Cerebellar nuclear complex (tissue), 1 donor: ENCODE measurements at places on chromosomes 13 and 19.

- no peak for DNase-seq
These were observed 71.9 kb downstream of the TNFRSF19 start for GRCh38 chr13:23642110-23642509.

DNA sequence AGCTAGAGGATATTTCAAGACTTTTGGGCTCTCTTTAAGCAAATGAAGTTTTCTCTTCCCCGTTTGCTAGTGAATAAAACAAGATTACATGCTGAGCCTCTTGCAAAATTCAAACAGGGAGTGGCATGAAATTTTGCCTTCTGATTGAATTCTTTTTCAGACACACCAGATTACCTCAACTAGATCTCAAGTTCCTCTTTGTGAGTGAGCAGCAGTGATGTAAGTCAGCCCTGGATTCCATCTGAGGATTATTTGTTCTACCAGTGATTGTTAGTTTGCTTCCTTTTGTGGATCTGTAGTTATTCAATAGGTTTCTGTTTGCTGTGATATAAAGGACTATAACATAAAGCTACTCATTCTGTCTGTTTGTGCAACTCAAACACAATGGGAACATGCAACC is 407.7 kb downstream of the LMO7 start:
- DNase-seq, result no peak

GRCh38 chr13:30618930-30619279 is 1.2 kb downstream of the USPL1 start:
- DNase-seq, result no peak

DNA sequence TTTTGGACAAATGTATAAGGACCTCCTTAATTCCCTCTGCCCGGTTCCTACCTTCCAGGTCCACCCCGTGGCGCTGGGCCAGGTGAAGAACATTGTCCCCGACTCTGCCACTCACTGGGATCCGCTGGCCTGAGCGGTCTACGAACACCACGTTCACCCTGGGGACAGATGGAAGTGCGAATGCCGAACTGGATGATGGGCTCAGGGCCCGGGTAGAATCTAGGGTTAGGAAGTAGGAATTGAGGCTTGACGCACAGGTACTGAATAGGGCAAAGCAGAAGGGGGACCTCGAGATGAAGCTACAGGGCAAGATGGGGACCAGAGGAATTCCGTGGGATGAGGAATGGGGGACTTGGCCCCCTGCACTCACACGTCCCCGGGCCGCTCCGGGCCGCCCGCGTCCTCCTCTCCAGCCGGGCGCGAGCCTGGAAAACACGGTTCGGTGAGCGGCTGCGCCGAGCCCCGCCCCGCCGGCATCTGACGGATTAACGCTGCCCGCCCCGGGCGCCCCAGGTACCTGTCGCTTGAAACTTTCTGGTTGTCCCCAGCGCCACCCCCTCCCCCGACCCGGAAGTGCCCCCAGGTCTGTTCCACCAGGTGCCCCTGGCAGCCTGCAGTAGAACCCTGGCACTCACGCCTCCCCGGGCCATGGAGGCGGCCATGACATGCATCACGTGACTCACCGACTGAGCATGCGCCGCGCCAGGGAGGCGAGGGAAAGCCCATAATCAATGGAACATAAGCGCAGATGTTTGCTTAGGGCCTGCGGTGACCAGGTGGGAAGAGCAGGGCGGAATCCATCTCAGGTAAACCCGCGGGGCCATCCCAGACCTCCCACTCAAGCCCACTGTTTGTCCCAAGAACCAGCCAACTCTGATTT is at the start of gene FDX2:
Gene FDX2 (minus strand): TSS at position 681 of the 880 bp plus-strand sequence. CDS start 19 bp downstream, at position 662.
- DNase-seq, result no peak

DNA sequence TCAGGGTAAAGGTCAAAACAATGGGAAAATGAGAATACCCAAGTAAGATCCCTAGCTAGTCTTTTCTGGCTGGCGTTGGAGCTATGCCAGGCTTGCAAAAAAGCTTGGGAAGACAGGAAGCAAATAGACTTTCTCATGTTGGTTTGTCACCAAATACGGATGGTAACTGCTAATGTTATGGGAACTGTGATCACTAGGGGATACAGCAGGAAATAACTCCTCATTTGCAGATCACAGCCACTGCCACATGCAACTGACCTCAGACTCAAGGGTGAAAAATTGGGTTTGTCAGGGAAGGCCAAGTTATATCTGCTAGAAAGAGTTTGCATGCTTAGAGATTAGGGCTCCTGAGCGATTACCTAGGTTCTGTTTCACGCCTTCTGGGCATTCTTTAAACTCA is 162.9 kb downstream of the NHLRC3 start:
- DNase-seq, result no peak

DNA sequence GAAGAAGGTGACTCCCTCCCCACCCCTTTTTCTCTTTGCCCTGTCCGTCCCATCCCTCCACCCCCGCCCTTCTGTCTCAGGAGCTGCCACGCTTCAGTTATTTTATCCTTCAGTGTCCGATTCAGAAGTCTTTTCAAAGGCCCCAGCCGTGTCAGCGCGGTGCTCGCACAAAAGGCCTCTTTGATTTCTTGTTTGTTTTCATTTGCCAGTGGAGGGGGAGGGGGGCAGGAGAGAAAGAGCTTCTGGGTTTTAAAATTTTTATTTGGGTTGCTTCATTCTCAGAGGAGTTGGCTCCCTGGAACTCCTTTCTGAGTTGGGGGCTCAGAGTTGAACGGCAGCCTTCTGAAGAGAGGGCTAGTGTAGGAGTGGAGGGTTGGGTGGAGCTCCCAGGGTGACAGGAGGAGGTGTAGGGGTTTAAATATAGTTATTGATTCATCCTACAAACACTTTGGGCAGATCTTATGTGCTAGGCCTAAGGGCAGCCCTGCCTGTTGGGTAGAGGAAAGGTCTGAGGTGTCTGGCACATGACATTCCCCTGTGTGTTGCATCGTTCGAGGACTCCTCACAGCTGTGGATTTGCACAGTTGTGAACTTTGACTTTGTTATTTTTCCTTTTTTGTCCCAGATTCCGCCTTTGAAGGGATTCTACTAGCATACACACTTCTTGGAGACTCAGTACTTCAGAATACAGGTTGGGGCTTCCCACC is 36.8 kb downstream of the NFIX start:
- DNase-seq, result no peak

- DNase-seq, result no peak
These were observed 294.7 kb downstream of the MYO16 start for GRCh38 chr13:108924134-108924533.
